ENCODE measurements at places on chromosomes 5 and 9.

GRCh38 chr5:96601715-96602244, 60.4 kb upstream of the CAST start:
- peak; percentile 9 for DNase-seq

- no peak for DNase-seq
Measured at GRCh38 chr9:99075246-99075912, 29.5 kb upstream of the TGFBR1 start.

DNA sequence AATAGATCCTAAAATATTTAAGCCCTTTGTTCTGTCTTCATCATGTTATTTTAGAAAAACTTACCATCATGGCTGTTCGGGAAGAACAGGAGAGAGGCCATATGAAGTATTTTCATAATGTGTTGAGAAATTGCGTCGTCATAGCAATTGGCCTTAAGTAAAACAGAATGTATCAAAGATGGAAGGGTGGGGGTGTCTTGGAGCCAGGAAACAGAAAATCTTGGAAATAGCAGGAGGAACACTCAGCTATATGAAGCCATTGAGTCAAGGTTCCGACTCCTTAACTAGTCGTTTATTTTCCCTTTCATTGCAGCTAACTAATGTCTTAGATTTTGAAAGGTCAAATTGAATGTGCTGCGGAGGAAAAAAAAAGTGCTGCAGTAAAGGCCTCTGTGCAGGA, 1.3 kb downstream of the SPTAN1 start:
- DNase-seq = no peak

- no peak for DNase-seq
Measured at GRCh38 chr9:75454043-75454442, 365.7 kb downstream of the OSTF1 start.

- DNase-seq = no peak
Measured at GRCh38 chr5:54195701-54196100, 114.7 kb downstream of the ARL15 start.

GRCh38 chr9:29514336-29514735, 1941.1 kb upstream of the C9orf72 start:
- no peak for DNase-seq

DNA sequence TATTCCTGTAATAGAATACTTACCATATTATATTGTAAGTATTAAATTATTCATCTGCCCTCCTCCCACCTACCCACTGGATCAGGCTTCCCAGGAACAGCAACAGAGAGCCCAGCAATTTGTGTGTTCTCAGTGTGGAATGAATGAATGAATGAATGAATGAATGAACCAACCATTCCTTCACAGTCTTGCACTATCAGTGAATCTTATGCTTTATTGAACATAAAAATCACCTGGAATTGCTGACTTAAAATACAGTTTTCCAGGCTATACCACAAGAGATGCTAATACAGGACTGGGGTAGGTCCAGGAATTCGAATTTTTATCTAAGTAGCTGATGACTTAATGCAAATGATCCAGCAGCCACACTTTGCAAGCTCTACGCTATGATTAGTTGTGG, 51.6 kb downstream of the DOCK8 start:
- no peak for DNase-seq

- no peak for DNase-seq
Measured at GRCh38 chr9:111700776-111701175, 39.4 kb downstream of the GNG10 start.

- no peak for DNase-seq
Measured at GRCh38 chr5:86644843-86645242, 27.1 kb downstream of the COX7C start.

- no peak for DNase-seq
Measured at GRCh38 chr9:4892501-4893194, 92.4 kb upstream of the JAK2 start.

DNA sequence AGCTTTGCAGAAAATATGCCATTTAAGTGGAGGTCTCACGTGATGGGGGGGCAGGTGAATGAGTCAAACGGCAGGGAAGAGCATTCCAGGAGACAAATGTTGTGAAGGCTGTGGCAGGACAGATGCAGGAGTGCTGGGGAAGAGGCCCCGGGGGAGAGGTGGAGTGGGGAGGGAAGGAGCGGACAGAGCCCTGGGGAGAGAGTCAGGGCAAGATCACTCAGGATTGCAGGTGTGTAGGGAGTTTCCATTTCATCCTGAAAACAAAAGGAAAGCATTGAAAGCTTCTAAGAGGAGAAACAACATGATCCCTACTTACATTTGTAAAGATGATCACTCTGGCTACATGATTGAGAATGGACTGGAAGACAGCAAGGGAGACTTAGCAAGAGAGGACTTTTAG, 323.3 kb downstream of the ASTN2 start:
- DNase-seq = no peak

Measured in C1 segment of cervical spinal cord (tissue), 14 donors.